Urinary bladder (tissue), 4 donors: ENCODE measurements at places on chromosomes 13 and 19. TPM values are rescaled to one million over a fixed set of nuclear protein-coding genes. Genes with fewer than 3 reads are reported as not detected.

Gene GRIN2D
- 1.9 TPM for total RNA-seq

- no peak for DNase-seq
Observed at GRCh38 chr13:95185311-95185710, 115.9 kb downstream of the ABCC4 start.

DNA sequence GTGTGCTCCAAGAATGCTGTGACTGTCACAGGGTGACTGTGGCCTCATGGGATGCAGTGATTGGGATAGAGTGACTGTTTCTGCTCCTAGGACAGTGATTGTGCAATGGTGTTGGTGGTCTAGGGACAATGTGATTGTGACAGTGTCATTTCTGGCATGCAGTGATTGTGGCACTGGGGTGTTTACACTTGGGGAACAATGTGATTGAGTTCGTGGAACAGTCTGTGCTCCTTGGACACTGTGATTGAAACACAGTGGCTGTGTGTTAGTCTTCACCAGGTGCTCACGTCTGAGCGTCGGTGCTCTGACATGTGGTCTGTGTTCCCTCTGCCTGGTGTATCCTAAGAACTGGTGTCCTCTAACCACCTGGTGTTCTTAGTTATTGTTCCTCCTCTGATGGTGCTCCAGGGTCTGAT is 1.7 kb downstream of the PDE4A start:
- no peak for DNase-seq

Gene INAFM1
- total RNA-seq: 2.8 TPM

- no peak for DNase-seq
Observed at GRCh38 chr19:2468596-2468995, 7.3 kb upstream of the GADD45B start.
